ENCODE measurements at places on chromosomes 7 and 10.
A peak's percentile ranks its signal among the peaks of the same experiment; 100 is the strongest.

DNA sequence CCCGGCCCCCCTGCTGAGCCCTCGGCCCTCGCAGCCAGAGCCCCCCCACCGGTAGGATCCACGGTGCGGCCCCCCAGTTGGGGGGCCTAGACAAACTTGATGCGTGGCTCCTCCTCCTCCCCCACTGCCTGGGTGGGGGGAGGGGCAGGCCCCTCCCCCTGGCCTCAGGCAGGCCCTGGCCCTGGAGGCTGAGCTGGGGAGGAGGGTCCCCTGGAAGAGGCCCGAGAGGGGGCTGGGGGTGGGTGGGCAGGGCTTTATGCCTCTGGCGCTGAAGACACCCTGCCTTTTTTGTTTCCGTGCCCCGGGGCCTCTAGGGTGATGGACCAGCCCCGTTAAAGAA is 3.7 kb downstream of the VPS37D start:
- no peak for DNase-seq

- DNase-seq, result no peak
Measured at GRCh38 chr10:15781381-15781960, 61.7 kb upstream of the ITGA8 start.

DNA sequence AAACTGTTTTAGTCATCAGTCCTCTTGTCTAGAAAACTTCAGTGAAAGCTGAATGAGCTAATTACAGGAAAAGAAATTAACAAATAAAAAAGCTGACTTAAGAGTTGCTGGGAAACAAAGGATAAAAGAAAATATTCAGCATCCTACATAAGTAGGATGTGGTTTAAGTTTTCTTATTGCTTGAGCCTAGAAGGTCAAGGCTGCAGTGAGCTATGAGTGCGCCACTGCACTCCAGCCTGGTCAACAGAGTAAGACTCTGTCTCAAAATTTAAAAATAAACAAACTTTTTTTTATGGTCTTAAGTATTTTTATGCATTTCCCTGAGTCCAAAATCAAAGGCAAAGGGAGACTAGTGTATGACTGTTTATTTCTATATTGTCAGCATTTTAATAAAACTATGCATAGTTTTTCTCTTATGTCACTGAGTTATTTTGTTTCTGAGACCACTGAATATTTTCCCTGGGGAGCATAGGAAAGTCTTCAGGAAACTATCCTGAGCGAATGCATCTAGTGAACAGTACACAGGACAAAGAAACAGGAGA is 40.0 kb upstream of the LRRN3 start:
- DNase-seq, result no peak

GRCh38 chr10:132113766-132114365 is 48.1 kb downstream of the JAKMIP3 start:
- no peak for DNase-seq

- no peak for DNase-seq
Measured at GRCh38 chr7:148588670-148589131, 1.9 kb upstream of the C7orf33 start.

GRCh38 chr10:129046065-129046681 is 420.9 kb upstream of the MGMT start:
- no peak for DNase-seq

- no peak for DNase-seq
Measured at GRCh38 chr7:128744366-128744905, 5.3 kb downstream of the CALU start.

DNA sequence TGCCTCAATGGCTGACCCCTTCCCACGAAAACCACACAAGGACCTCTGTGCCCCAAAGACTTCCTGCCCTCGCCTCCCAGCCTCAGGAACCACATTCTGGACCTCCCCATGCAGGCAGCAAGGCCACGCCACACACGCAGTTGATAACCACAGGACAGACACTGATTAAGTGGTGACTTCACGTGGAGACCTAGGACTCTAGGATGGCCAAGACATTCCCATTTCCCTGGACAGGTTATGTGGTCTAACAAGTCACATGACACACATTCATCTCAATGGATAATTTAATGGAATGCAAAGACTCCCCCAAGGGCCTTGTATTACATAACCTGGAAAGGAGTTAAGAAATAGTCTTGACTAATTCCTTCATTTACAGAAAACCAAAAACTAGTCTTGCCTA is 110.2 kb downstream of the LARP4B start:
- no peak for DNase-seq

GRCh38 chr7:12930534-12930933 is 243.1 kb downstream of the ARL4A start:
- DNase-seq, result peak; percentile 35

DNA sequence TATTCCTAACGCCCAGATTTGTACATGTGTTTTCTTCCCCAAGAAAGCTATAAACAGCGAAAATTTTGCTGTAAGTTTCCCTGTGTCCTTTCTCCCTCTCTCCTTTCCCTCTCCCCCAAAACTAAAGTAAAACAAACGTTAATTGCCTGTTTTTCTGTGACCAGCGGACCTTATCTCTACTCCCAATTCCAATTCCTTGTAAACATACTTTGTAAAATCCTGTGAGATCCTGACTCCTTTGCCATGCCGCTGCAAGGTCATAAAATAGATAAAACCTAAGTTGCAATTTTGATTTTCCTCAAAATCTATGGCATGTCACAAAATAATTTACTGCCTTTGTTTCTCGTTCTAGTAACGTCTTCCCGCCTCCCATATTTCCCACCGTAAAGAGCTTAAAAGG is 217.6 kb downstream of the USP6NL start:
- no peak for DNase-seq

- DNase-seq, result no peak
Measured at GRCh38 chr10:8700689-8701088, 646.2 kb downstream of the GATA3 start.

DNA sequence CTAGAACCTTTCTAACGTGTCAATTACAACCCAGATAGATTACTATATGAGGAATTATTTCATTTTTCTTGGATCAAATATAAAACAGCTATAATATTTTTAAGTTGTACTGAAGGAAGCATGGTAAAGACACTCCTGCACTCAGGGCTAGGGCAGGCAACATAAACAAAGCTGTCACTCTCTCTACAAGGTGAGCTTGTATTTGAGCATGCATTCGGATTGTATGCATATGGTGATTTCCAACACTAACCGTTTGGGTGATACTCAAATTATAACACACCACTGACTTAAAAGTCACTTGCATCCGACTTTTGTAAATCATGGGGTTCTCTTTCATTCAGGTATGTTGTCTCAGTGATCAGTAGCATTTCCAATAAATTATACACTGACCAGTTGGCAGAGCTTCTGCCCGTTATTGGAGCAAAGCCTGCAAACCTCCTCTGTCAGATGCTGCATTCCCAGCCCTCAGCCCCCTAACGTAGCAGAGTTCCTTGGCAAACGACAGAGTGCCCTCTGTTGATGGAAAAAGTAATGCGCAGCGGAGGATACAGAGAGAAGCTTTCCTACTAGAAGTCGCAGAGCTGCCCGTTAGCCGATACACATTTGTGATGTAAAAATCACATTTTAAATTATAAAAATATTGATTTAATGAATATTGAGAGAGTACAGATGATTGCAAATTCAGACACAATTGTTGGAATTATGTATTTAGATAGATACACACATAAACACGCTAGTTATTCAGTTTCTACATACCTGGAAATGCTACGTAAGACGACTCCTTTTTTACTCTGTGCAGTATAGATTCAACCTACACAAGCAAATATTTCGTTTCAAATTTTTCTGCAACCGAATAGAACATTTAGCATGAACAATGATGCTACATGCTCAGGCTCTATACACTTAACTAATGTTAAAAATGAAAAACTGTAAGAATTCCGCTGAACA is 173.9 kb upstream of the SP4 start:
- DNase-seq, result peak; percentile 68

DNA sequence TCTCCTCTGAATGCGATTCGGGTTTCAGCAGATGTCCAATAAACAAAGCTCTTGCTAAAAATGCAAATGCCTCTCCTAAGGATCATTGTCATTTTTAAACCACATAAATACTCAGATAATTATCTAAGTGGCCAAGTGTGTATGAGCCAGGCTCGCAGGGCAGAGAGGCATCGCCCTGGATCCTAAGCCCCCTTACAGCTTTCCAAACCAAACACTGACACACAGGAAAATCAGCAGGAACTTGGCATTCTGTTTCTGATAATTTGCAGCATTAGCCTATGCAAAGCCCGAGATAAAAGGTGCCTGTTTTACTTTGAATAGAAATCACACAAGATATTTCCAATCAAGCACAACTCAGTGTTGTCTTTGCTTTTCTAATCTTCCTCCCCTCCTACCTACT is 134.4 kb downstream of the ABCA13 start:
- DNase-seq, result no peak

All from adipocyte (in vitro differentiated cells).